ENCODE measurements at places on chromosomes 3 and 15.

DNA sequence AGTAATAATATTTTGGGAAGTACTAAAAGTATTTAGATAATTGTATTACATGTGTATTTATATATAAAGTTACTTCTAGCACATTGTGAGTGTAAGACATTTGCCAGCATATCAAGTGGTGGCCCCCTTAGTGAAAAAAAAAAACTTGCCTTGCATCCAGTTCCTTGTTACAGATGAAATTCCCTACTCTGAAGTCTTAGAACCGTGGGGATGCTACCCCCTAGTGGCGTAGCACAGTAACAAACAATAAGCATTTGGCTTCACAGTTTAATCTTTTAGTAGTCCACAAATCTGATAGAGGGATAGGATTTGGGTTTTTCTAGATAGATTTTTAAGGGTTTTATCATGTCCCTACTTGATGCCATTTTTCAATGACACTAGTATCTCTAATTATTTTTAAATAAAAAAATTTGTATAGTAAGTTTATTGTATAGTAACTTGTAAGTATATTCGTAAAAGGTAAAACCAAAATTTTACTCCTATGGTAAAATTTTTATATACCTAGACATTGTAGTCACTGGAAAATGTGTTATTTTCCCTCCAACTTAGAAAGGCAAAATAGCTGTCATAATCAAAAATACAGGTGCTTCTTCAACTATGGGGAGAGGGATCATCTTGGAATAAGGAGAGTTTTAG is 14.3 kb downstream of the SMC4 start:
- DNase-seq, result peak; percentile 82

GRCh38 chr15:27692438-27692837 is 406.7 kb downstream of the OCA2 start:
- no peak for DNase-seq

- DNase-seq, result no peak
Observed at GRCh38 chr3:63679186-63679585, 26.7 kb downstream of the SNTN start.

DNA sequence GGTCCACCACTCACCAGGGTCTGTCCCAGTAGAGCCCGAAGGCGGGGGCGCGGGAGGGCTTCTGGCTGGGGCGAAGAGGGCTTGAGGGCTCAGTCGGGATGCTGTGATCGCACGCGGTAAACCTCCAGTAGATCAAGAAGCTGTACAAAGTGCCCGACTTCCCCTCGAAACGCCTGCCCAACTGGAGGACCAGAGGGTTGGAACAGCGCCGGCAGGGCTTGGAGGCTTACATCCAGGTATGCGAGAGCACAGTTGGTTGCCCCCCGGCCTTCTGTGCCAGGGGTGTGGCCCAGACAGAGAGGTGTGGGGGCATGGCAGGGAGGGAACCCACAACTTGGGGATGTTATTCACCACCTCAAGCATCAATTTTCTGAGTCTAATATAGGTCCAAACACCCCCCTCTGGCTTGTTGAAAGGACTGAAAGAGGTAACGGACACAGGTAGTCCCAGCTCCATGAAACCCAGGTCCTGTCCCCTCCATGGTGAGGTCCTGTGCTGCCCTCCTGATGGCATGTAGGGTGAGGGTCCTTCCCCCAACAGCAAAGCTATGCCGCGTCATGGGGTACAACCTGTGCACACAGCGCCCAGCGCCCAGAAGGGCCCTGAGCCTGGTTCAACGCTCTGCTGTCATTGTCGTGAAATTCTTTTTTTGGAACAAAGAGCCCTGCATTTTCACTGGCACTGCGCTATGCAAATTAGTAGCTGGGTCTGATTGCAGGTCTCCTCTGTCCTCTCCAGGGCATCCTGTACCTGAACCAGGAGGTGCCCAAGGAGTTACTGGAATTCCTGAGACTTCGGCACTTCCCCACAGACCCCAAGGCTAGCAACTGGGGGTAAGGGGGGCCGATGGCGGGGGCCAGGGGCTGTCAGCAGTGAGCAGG is 1.2 kb downstream of the SNX22 start:
- DNase-seq, result no peak

- no peak for DNase-seq
Observed at GRCh38 chr3:78022232-78022631, 982.3 kb downstream of the ROBO2 start.

DNA sequence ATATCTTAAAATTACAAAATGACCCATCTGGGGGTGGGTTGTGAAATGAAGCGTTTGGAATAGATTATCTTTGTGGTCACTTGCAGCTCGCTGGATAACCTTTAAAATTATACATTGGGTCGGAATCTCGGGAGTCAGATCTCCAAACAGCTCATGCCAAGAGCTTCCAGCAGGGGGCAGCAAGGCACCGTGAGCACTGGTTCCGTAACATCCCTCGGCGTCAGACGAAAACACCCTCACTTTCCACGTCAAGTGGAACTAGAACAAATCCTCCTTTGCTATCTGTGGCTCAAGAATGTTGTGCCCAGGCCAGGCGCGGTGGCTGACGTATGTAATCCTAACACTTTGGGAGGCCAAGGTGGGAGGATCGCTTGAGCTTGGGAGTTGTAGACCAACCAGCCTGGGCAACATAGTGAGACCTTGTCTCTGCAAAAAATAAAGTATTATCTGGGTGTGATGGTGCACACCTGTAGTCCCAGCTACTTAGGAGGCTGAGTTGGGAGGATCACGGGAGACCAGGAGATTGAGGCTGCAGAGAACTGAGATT is 31.1 kb downstream of the UMPS start:
- peak; percentile 77 for DNase-seq

DNA sequence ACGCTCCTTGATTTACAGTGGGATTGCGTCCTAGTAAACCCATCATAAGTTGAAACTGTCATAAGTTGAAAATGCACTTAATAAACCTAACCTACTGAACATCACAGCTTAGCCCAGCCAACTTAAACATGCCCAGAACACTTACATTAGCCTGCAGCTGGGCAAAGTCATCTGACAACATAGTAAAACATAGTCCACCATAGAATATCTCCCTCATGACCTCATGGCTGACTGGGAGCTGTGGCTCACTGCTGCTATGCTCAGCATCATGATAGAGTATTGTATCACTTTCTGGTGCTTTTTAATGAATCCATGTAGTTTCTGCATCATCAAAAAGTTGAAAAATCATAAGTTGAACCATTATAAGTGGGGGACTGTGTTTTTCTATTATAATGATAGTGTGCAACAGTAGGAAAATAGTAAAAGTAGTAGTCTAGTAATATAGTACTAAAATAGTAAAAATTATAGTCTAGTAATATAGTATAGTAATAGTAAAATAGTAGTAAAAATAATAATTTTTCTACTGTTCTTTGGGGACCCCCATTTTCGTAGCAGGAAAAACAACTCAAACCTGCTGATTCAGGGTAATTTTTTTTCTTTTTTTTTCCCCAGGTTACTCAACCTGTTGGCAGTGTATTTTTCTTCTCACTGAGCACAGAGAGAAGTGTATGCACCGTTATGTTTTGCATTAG is 233.5 kb downstream of the MYRIP start:
- DNase-seq, result no peak

DNA sequence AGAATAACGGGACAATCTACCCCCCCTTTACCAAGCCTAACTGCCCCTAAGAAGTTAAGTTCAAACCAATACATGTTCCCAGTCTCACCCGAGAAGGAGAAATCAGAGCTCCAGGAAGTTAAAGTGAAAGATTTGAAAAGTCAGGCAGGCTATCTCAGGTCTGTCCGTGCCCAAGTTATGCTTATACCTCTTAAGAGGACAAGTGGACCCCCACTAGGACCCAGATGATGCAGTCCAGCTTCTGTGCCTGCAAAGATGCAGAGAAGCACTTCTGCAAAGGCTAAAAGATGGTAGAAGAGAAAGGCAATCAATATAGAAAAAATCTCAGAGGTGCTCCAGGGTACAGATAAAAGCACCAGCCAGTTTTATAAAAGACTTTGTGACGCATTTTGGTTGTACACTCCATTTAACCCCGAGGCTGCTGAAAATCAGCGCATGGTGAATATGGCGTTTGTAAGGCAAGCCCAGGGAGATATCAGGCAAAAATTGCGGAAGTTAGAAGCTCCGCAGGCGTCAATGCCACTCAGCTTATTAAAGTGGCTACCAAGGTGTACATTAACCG is 9.8 kb upstream of the SLC9C1 start:
- no peak for DNase-seq

DNA sequence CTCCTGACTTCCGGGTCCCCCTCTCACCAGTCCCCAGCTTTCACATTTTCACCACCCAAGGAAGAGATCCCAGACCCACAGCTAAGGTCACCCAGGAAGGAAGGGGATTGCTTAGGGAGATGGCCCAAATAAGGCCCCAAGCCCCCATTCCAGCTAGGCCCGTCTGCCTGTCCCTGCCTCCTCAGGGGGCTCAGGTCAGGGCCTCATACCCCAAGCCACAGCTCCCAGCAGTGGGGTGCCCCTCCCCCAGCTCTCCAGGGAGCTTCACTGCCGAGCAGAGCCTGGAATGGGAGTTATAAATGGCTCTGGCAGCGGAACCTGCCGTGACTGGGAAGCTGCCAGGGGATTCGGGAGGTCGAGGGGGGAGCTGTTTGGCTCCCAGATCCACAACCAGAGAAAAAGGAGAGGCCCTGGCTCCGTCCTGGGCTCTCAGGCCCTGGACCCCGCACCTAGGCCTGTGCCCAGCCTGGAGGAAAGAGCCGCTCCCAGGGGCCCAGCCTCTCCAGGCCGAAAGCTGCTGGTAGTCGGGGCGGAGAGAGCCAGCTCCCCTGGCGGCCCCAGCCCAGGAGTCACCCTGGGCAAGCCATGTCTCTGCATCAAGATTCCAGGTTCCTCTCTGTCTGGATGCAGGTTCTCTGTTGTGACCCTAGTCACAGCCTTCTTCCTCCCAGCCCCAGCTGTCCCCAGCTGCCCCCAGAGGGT is 550 bp downstream of the CCDC9B start:
- DNase-seq, result peak; percentile 10

DNA sequence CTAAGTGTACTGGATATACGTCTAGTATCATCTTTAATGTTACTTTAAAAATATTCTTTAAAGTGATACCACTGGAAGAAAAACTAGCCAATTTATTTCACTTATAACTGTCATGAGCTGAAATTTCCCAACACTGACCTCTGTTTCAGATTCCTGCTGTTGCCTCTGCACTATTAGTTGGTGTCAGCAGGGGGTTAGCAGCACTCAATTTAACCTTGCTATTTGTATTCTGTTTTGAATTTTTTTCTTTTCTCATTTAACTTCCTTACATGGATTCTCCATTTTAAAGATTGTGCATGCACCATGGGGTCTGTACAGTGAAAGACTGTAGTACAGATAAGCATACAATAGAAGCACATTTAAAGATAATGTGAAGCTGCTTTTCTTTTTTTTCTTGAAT is 169.2 kb downstream of the UBE2E2 start:
- no peak for DNase-seq

DNA sequence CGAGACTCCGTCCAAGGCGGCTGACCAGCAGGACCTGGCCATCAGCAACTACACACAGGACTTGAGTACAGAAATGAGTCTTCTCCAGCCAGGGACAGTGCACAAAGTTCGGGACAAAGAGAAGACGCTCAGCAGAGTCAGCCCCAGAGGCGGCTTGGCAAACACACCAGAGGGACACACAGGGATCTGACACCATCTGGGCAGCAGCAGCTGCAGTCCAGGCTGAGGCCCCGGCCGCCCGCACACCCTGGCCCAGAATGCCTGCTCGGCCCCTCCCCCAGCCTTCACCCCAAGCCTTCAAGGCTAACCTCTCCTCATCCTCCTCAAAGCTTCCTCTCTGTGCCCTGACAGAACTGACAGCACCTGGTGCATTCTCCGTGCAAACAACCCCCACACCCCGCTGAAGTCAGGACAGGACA is 61.1 kb downstream of the XXYLT1 start:
- no peak for DNase-seq

- DNase-seq, result no peak
Observed at GRCh38 chr3:157323360-157323759, 113.3 kb upstream of the PTX3 start.

DNA sequence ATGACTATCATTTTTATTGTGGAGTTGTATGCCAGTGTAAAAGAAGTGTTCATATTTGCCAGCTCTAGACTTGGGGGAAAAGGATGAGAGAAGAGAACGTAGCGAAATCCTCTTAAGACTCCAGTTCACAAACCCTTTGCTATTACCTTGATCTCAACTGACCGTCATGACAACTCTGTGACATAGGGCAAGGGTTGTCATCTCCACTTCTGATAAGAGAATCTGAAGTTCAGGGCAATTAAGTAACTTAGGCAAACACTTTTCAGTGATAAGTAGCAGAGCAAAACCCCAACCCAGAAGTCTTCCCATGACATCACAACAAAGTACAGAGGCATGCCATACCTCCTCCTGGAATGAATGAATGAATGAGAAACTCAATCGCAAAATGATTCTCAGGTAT is 40.3 kb upstream of the WNT5A start:
- no peak for DNase-seq

DNA sequence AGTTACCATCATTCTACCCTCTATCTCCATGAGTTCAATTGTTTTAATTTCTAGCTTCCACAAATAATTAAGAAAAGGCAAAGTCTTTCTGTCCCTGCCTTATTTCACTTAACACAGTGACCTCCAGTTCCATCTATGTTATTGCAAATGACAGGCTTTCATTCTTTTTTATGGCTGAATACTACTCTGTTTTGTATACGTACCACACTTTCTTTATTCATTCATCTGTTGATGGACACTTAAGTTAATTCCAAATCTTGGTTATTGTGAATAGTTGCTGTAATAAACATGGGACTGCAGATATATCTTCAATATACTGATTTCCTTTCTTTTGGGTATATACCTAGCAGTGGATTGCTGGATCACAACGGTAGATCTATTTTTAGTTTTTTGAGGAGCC is 314.1 kb downstream of the SV2B start:
- no peak for DNase-seq

- DNase-seq, result no peak
Observed at GRCh38 chr15:40908095-40908494, 13.8 kb downstream of the VPS18 start.

DNA sequence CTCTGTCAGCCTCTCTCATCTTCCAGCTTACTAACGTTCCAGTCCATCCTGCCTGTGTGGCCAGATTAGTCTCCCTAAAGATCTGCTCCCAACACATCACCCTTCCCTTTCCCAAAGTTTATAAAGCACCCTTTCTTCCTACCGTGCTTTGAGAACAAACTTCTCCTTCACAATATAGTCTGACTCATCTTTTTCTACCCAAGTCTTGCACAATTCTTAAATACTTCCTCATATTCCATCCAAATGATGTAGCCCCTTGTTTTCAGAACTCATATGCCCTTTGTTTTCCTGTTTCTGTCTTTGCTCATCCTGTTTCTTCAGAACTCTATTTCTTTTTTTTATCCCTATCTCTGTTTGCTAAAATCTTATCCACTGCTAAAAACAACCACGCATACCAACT is 326.8 kb downstream of the MFSD1 start:
- DNase-seq, result no peak

GRCh38 chr3:142904639-142905436 is 16.0 kb upstream of the PCOLCE2 start:
- DNase-seq, result no peak

Data from NCI-H1436 (cell line).